ENCODE measurements at places on chromosomes 6 and 20.

- no peak for DNase-seq
Measured at GRCh38 chr6:159110748-159111147, 58.5 kb upstream of the FNDC1 start.

DNA sequence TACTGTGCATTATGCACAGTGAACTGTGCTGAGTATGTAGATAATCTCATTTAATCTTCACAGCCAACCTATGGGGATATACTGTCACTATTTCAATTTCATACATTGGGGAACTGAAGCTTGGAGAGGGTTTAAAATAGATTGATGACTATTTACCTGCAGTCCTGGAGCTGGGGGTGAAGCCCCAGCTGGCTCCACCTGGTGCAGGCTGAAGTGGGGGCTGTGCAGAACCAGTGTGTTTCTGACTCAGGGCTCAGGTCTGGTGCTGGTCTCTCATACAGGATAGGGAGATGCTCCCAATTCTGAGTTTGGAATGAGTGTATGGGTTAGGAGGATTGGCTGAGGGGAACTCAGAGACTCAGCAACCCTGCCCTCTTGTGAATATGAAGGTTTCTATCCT lies 176.1 kb upstream of the CEP162 start:
- no peak for DNase-seq

GRCh38 chr20:49858076-49858585 lies 45.5 kb downstream of the SLC9A8 start:
- no peak for DNase-seq

GRCh38 chr6:52543729-52544601 lies 32.9 kb downstream of the TRAM2 start:
- no peak for DNase-seq

DNA sequence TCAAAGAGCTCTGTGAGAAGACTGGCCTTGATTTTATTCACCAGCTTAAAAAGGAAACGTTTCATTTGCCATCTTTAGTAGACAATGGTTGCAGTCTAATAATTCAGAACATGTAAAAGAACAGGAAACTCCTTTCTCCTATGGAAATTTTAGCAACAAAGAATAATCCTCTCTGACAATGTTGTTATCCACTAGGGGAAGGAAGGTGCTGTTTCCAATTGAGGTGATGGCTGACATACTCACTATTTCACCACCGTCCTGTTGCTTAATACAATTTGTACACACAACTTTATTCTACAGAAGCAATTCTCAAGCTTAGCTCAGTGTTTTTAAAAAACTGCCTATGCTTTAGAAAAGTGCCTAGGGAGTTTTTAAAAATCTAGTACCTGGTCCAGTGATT lies 192.7 kb downstream of the ARHGAP18 start:
- DNase-seq: no peak

- DNase-seq: no peak
Measured at GRCh38 chr6:16700916-16701234, 60.4 kb downstream of the ATXN1 start.

DNA sequence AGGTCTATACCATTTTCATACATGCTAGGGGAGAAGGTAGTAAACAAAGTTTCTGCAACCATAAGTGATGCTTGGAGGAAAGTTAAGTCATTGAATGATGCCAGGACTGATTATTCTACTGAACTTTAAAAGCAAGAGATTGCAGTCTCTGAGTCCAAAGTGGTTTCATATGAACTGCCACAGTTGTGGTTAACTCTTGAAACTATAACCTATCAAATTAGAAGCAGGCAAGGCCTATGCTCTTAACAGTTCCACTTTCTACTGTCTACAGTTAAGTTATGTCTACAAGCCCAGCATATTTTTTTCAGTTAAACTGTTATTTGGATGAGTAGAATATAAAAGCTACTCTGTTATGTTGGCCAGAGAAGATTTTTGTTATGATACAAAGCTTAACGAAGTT lies 326.5 kb upstream of the RUNX2 start:
- no peak for DNase-seq

DNA sequence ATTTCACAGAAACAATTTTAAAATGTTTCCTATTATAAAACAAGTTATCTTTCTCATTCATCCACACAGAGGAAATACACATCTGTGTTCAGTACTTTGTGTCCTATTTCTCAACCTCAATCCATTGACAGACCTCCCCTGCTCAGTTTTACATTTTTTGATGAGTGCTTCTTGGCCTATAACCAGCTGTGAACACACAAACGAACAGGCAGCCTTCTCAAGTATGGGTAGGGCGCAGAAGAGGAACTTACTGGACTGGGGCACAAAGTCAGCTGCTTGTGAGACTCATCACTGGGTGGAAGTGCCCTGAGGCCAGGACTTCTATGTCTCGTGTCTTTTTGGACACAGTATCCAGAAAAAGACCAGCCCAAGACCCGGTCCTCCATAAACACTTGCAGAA lies 2.8 kb downstream of the RPS6KA2 start:
- no peak for DNase-seq

GRCh38 chr6:127177923-127178231 lies 59.4 kb downstream of the RSPO3 start:
- no peak for DNase-seq

DNA sequence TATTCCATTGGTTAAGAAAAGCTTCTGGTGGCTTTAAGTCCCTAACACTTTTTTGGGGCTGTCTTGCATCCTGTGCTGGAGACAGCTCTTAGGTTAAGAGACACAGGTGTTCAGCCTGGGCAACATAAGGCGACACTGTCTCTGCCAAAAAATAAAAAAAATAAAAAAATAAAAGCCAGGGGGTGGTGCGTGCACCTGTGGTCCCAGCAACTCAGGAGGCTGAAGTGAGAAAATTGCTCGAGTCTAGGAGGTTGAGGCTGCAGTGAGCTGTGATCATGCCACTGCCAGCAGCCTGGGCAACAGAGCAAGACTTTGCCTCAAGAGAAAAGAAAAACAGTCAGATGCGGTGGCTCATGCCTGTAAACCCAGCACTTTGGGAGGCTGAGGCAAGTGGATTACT lies 55.6 kb upstream of the ZMYND8 start:
- DNase-seq: no peak

DNA sequence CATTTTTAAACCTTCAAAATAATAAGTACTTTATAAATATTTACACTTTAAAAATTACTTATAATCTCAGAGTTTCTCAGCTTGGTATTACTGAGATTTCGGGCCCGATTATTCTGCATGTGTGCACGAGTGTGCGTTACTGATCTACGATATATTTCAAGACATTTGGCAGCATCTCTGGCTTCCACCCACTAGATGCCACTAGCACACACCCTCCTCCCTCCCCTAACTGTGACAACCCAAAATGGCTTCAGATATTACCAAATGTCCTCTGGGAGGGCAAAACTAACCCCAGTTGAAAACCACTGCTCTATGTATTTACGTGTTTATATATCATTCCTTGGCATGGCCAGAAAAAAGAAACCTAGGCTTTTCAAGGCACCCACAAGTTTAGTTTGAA lies 95.9 kb downstream of the FYN start:
- no peak for DNase-seq

DNA sequence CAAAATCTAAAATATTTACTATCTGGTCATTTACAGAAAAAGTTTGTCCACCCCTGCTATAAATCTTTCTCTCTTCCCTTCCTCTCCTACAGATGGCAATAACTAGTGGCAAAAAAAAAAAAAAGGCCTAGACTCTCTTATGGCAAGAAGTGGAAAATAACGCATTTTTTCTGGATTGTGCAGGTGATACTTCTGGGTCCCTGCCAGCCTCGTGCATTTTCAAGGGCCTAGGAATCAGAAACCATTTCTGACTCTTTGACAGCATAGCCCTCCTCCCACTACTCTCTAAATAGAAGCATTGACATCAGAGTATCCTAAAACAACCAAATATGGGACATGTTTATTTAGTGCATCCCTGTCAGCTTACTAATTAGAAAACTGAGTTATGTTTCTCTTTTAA lies 251.0 kb downstream of the KHDC1L start:
- DNase-seq: peak; percentile 89

GRCh38 chr20:8432435-8433148 lies 300.5 kb downstream of the PLCB1 start:
- DNase-seq: no peak

- peak; percentile 51 for DNase-seq
Measured at GRCh38 chr20:48759631-48760245, 68.1 kb downstream of the PREX1 start.

DNA sequence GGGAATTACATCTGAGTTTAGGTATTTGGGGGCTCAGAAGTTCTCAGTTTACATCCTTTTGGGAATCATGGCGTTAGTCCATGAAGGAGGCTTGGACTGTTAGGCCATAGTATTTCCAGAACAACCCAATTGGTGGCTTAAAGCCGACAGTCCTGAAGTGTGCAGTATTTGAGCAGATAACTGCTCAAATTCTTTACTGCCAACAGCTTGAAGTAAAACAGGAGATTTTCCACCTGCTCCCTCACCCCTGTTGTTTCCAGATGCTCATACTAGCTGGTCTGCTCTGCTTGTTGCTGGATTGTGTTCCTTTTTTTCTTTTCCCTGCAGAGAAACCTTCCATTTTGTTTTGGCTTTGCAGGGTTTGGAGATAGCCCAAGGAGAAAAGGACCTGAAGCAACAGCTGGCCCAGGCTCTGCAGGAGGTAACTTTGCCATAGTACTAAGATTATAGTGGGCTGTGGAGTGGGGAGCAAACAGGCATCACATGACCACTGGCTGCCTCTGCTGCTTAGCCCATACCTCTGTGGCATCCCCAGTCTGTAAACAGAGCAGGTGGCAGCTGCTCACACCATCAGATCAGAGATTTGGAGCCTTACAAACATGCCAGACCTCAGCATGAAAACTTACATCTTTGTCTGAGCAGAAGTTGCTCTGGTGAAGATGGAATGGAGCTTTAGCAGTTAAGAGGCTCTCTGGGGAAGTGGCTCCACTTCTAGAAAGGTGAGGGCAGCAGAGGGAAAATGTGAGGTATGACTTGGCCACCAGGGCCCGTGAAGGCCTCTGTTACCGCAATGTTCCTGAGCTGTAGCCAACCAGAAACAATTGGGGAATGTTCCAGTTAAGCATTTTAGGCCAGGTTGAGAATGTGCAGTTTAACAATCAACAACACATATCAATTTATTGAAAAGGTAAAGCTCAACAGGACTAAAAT lies 17.6 kb downstream of the RNF8 start:
- no peak for DNase-seq

DNA sequence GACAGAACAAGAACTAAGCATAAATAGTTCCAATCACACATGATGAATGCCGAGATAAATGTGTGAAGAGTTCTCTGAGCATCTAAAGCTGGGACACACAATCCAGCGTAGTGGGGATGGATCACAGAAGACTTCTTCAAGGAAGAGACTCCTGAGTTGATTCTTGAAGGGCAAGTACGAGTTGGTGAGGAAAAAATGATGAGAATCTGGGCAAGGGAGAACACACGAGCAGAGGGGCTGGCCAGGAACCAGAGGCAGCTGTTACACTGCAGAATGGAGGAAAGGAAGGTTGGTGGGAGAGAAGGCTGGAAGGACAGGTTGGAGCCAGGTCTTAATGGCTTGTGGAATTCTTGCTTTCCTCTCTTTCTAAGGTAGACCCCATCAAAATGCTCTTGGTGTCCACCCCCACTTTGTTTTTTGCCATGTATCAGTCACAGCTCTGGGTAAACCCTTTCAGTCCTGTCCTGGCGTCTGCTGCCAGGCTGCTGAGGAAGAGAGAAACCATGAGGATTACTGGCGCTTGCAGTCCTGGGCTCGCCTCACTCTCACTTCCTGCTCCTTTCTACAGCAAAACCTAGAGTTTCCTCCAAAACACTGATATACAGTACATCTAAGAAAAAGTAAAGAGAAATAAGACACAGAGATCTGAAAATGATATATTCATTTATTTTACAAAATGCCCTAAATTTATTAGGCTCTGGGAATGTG lies 127.6 kb upstream of the FAM184A start:
- DNase-seq: no peak

DNA sequence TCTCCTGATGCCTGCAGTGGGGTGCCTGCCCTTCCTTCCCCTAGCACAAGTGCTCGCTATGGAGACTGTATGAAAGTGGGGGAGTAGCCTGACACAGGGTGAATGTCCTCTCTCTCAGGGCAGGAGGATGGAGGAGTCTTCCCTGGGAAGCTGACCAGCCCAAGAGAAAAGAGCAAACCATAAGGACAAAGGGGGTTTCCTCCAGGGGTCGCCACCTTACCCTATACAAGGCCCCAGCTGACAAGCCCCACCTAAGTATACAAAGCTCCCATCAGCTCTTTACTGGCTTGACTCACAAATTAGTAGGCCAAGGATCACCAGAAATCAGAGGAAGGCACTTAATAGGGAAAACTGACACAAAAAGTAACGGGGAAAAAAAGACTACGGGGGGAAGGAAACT lies 54.1 kb downstream of the PLAGL1 start:
- DNase-seq: no peak

GRCh38 chr20:25399037-25399430 lies 8.4 kb upstream of the ABHD12 start:
- peak; percentile 51 for DNase-seq

GRCh38 chr6:112362812-112363570 lies 15.9 kb downstream of the RFPL4B start:
- DNase-seq: no peak

GRCh38 chr6:45922728-45923351 lies 92.8 kb downstream of the CLIC5 start:
- peak; percentile 3 for DNase-seq

GRCh38 chr20:63941282-63942081 lies 14.7 kb downstream of the UCKL1 start:
- no peak for DNase-seq

- no peak for DNase-seq
Measured at GRCh38 chr20:56181583-56181982, 66.9 kb upstream of the MC3R start.

- DNase-seq: no peak
Measured at GRCh38 chr6:46507426-46507825, 16.2 kb upstream of the RCAN2 start.
